Skin of body (tissue), 3 donors: ENCODE measurements at places on chromosomes 11 and 22.

GRCh38 chr11:115761348-115761747, 257.1 kb upstream of the CADM1 start:
- no peak for DNase-seq

GRCh38 chr11:68206211-68206610, 6.9 kb downstream of the KMT5B start:
- DNase-seq, result no peak

DNA sequence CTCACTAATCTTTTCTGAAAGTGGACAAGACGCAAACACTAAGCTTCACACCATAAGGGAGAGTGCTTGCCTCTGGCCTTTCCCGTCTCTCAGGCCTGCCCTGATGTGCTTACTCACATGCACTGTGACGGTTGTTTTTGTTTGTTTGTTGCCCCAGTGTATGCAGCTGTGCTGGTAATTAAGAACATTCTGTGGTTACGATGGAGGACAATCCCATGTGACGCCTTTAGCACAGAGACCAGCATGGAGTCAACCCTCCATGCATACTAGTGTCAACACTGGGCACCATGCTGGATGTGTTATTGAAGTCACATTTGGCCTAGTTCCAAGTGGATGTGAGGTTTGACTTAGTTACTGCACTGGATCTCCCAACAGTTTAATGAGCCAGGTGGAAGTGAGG, 27.8 kb upstream of the CDON start:
- DNase-seq, result no peak

DNA sequence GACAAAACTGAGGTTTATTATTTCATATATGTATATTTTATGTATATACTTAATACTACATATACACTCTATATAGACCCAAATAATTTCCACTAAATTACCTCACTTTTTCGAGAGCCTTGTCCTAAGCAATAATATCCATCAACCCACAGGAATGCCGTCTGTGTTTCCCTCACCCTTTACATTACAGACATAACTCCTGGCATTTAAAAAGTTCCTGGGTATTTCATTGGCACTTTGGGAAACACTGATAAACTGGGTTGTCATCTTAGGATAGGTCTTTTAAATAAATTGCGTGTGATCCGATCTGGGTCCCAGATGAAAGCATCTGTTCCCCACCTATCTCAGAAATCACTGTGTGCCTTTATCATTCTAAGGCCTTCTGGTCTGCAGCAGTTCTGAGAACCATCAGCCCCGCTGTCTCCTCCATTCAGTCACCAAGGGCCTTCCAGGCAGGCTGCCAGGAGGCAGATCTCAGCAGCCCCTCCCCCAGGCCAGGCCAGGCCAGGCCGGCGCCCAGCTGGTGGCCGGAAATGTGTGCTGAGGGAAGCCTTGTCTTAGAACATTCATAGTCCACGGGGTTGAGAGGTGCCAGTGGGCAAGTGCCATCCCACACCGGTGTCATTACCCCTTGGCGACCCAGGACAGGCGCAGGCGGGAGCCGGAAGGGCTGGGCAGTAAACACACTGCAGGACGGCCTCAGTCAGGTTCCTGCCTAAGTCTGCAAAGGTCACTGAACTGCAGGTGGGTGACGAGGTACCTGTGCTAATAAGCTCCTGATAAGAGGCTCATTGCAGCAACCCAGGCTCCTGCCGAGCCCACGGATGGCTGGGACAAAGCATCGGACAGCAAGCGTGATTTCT, 3.3 kb downstream of the FGF19 start:
- DNase-seq, result peak; percentile 48

DNA sequence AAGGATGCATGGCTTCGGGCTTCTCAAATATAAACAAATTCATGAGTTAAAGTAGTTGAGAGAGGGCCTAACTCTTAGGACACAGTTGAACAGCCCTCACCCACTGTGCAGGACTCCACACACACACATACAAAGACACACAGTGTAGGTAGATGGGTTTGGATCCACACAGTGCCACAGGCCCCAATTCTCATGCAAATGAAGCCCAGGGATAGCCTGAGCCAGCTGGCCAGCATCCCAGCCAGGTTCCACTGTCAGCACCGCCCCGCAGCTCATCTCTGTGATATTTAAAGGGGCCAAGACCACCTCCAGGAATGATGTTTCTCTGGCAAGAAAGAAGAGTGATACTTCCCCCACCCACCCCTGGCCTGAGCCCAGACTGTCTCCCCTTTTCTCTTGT, 11.7 kb downstream of the SLC35C1 start:
- no peak for DNase-seq

GRCh38 chr11:124072147-124072546, 31.0 kb upstream of the OR10G7 start:
- no peak for DNase-seq

GRCh38 chr22:37303821-37304274, 21.5 kb downstream of the CYTH4 start:
- DNase-seq, result no peak

- no peak for DNase-seq
Measured at GRCh38 chr11:44525473-44526252, 39.8 kb upstream of the CD82 start.

DNA sequence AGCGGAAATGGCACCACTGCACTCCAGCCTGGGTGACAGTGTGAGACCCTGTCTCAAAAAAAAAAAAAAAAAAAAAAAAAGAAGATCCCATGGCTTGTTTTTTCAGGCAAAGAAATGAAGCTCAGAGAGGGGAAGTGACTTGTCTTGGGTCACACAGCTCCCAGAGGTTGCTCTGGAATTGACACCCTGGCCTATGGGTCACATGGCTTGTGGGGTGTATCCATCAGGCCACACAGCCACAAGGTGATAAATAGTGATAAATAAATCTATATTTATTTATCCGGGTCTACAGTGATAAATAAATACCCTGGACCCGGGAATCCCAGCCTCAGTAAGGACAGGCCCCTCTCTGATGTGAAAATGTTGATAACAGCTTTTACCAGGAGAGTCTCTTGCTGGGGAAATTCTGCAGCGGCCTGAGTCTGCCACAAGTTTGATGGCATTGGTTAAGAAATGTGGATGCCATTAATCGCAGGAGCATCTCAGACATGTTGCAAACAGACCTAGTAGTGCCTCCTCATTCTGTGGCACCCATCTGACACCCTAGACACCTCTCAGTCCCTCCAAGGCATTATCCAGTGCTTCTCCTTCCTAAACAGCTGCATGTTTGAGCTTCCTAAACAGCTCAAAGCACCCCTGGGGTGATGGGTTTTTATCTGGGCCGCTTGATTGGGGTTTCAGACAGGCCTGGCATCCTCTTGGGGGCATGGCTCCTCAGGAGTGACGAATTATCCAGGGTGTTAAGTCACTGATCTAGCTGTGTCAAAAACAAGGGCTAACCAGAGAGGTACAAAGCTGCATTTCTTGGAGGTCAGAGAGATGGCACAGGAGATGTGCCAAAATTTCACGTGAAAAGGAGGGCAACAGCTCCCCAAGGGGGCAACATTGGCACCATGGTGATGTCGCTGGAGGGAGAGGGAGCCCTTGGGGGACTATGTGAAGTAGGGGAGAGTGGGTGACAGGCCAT, 1.9 kb upstream of the EMID1 start:
- no peak for DNase-seq

- DNase-seq, result no peak
Measured at GRCh38 chr22:37353839-37354238, 71.5 kb downstream of the CYTH4 start.

GRCh38 chr11:73176145-73176873, 34.2 kb upstream of the FCHSD2 start:
- no peak for DNase-seq

DNA sequence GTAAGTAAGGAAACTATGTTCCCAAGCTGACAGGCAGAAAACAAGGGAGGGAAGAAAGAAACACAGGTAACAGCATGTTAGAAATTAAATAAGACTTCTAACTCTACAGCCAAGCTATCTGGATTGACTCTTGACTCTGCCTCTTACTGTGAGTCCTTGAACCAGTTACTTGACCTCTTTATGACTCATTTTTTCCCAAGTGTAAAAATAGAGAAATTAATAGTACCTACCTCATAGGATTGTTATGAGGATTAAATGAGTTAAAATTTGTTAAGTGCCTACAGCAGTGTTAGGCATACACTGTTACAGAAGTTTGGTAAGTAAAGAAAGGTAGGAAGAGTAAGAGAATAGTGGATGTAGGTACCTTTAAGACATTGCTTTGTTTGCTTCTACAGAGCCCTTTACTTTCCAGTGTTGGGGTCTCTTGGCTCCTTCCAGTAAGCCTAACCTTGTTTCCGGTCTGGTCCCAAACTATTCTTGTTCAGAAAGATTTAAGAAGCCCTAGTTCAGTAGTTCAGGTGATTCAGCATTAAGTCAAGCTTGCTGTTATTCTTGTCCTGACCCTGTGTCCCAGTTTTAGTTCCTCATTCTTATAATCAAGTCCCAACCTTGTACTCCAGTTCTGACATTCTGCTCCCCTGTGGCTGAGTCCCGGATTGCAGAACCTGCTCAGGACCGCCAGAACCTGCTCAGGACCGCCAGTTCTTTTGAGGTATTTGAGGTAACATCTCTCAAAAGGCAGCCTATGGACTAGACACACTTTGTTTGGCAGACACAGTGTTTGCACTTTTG, 963.4 kb upstream of the CCDC90B start:
- no peak for DNase-seq

- no peak for DNase-seq
Measured at GRCh38 chr11:14336507-14337503, 22.2 kb downstream of the RRAS2 start.

- no peak for DNase-seq
Measured at GRCh38 chr11:10514709-10515108, 26.3 kb downstream of the RNF141 start.

DNA sequence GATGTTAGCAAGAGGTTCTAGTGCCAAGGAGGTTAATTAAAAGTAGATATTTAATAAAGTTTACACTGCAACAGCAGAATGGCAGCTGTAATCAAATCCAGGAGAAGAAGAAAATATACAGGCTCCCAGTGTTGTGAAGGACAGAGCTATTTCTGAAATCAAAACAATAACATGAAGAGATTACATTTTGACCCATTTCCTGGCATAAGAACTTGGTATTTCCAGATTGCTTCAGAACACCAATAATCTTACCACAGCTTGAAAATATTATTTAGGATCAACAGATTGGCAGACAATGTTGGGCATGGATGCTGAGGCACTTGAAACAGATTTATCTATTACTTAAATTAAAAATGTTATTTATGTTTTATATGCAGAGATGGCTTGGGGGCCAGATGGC, 692.5 kb downstream of the KCNA4 start:
- DNase-seq, result no peak

DNA sequence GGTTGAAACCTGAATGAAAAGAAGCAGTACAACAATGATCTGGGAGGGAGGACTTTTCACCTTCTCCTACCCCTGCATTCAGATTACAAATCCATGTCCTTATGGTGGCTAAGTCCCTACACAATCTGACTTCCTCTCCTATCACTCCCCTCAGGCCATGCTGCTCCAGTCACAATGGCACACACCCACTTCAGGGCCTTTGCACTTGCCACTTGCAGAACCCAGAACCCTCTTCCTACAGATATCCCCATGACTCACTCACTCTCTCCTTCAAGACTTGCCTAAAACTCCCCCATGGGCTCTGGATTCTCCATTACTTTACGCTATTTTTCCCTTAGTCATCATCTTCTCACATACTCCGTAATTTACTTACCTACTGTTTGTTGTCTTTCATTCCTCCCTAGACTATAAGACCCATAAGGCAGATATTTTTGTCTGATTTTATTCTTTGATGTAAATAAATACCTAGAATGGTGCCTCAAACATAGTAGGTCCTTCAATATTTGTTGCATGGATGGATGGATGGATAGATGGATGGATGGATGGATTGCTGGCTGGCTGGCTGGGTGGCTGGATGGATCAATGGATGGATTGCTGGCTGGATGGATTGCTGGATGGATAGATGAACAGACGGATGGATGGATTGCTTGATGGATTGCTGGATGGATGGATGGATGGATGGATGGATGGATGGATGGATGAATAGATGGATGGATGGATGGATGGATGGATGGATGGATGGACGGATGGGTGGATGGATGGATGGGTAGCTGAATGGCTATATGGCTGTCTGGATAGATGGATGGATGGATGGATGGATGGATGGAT, 94.7 kb upstream of the NAV2 start:
- no peak for DNase-seq

- DNase-seq, result peak; percentile 70
Measured at GRCh38 chr11:12888525-12889158, 120.5 kb upstream of the RASSF10 start.

DNA sequence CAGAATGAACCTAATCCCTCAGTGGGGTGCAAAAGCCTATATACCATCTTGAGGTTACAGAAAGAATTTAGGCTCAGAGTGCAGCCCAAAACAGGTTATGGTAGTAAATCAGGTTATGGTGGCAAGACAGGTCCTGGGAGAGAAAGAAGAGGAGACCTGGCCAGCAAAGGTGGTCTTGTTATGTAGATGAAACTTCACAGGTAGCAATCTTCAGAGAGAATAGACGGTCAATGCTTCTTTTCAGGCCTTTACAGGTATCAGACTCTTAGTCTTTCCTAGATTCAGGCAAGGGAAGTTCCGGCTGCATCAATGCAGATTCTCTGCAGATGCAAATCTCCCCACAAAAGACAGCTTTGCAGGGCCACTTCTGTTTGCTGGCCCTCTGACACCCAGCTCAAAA, 45.8 kb upstream of the SORL1 start:
- DNase-seq, result no peak

- no peak for DNase-seq
Measured at GRCh38 chr22:35346596-35347220, 34.2 kb upstream of the HMOX1 start.

GRCh38 chr11:2704896-2705606, 5.3 kb upstream of the KCNQ1OT1 start:
- DNase-seq, result no peak

GRCh38 chr11:119594639-119595249, 134.3 kb downstream of the NECTIN1 start:
- no peak for DNase-seq

DNA sequence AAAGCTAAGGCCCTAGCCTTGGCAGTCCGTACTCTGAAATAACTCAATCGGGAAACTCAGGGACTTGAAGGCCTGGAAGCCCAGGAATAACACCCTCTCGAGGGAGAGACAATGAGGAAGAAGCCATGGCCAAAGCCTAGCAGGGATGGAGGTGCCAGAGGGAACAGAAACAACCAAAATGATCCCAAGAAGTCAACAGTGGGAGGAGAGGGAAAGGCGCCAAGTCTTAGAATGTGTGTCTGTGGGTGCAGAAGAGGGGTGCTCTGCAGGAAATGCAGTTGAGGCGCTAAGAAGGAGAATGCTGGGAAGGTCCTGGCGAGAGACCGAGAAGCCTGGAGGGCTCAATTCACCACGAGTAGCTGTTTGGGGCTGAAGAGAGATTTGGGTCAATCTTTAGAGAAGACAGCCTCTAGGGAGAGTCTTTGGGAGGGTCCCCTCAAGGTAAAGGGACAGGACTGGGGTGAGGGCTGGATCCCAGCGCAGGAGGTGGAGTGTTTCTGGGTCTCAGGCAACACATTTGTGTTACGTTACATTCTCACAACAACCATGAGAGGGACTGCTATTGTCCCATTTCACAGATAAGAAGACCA, 760 bp upstream of the MAPK8IP1 start:
- DNase-seq, result no peak
